ENCODE measurements at places on chromosomes 2 and 18. TPM values are rescaled to one million over a fixed set of nuclear protein-coding genes. Genes with fewer than 3 reads are reported as not detected.

DNA sequence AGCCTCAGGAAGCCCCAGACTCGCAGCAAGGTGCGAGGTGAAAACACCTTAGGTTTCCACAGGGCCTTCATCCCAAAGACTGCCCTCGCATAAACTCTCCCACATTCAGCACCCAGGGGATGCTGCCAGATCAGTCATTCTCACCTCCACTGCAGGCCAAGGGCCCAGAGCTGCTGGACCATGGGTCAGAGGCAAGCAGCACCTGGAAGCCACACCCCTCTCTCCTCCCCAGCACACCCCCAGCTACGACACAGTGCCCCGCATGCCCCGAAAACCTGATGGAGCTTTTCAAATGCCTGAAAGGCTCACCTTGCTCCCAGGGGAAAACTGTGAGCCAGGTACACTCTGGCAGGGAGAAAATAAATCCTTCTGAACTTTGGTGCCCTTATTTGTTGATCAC lies 31.9 kb upstream of the LDLRAD4 start:
- H3K27ac ChIP-seq = no peak overlapping the region
- H3K4me3 ChIP-seq = no peak overlapping the region
- H3K36me3 ChIP-seq = no peaks in the 10 kb centered on the region
- H3K4me1 ChIP-seq = no peaks in the 10 kb centered on the region
- H3K27me3 ChIP-seq = no peaks in the 10 kb centered on the region
- no peak for DNase-seq

The SPP2 gene
- total RNA-seq = not detected

The MYCN gene
- 5.0 TPM for total RNA-seq

DNA sequence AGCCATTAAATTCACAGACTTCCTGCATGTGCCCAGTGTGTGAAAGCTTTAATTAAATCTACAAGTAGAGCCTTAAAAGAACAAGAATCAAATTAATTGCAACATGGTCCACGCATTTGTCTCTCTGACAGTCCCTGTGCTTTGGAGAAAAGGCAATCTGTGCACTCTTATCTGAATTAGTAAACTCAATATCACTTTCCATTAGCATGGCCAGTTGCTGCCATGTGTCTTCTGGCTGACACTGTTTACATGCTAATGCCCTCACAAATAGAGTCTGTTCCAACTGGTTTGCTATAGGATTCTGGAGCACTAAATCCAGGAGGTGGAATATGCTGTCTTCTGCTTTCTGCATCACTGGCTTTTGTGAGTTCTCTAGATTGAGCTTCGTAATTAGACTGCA lies 434.5 kb upstream of the RAB12 start:
- H3K27me3 ChIP-seq = no peaks in the 10 kb centered on the region
- H3K4me1 ChIP-seq = no peaks in the 10 kb centered on the region
- H3K27ac ChIP-seq = no peak overlapping the region
- H3K36me3 ChIP-seq = no peaks in the 10 kb centered on the region
- DNase-seq = no peak
- no peak overlapping the region for H3K4me3 ChIP-seq

DNA sequence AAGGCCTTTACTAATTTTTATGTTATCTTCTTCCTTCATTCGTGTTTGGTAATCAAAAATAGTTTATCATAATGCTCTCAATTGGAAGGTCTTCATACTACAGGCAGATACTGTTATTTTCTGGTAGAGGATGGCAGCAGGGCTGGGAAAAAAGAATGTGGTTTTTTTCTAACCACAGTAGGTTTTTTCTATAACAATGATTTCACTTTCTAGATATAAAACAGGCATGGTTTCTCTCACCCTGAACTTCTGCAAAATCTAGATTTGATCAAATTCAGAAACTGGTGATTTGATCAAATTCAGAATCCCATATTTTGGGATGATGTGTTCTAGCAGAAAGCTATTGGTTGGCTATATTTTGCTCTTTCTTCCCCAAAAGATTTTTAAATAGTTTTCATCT lies 27.6 kb downstream of the BCL11A start:
- H3K4me3 ChIP-seq = no peak overlapping the region
- no peaks in the 10 kb centered on the region for H3K27me3 ChIP-seq

All from Peyer's patch (tissue), 4 donors.